HuH-7 (cell line): ENCODE measurements at places on chromosomes 13 and 19.
A peak's percentile ranks its signal among the peaks of the same experiment; 100 is the strongest.

GRCh38 chr13:73722120-73722519 is 412.1 kb downstream of the KLF12 start:
- no peak for DNase-seq

GRCh38 chr13:98225036-98225940 is 48.2 kb upstream of the RNF113B start:
- DNase-seq, result no peak

DNA sequence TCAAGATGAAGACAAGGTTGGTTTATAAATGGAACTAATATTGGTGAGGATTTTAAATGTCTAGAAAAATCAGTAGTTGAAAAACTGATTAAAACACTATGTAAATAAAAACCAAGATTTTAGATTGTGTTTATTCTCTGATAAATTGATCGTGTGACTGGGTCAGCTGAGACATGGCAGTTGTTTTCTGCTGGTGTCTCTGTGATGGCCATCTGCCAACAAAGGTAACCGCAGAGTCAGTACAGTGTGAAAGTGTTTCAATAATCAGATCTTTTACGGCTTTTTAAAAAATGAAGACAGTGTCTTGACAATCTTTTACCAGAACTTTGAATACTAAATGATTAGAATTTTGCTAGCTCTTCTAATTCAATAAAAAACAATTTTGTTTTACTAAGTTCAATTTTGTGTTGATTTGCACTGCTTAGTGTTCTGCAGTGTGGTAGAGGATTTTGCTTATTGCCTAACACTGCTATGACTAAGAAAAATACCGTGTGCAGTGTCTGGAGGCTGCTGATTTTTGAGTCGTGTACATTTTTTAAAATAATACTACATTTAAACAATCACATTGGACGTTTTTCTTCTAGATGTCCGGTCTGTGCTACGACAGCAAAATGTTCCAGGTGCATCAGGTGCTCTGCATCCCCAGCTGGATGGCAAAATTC is 32.7 kb upstream of the GPR183 start:
- no peak for DNase-seq

DNA sequence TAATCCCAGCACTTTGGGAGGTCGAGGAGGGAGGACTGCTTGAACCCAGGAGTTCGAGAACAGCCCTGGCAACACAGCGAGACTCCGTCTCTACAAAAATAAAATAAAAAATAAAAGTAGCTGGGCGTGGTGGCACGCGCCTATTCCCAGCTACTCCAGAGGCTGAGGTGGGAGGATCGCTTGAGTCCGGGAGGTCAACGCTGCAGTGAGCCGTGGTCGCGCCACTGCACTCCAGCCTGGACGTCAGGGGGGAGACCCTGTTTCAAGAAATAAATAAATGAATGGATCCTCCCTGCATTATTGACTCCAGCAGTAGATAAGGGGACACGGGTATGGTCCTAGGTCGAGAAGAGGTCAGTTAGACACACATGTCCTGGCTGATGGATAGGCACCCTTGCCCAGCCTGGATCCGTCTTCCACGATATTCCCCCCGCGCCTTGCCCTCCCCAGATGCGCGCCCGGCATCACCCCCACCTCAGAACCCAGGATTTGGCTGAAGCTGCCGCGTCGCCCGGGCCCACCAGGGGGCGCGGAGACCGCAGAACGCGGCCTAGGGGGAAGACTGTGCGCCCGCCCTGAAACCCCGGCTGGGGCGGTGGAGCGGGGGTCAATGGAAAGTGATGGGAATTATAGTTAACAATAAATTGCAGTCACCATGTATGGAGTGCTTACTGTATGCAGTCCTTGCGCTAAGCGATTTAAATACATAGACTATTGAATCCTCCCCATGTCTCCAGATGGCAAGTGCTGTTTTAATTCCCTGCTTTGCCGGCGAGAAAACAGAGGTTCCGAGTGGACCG is 2.1 kb upstream of the HOOK2 start:
- peak; percentile 82 for DNase-seq

- DNase-seq, result no peak
Measured at GRCh38 chr19:38298821-38299680, 5.0 kb upstream of the C19orf33 start.
